Activated naive CD8-positive, alpha-beta T cell treated with anti-CD3 and anti-CD28 coated beads, Interleukin-2, amount 50 U/mL, for 16 hours (primary cell): ENCODE measurements at places on chromosomes 1 and 21.

GRCh38 chr1:2110191-2110737, 60.1 kb downstream of the PRKCZ start:
- no peak for DNase-seq

- no peak for DNase-seq
Observed at GRCh38 chr1:47471163-47471562, 33.3 kb downstream of the FOXD2 start.

DNA sequence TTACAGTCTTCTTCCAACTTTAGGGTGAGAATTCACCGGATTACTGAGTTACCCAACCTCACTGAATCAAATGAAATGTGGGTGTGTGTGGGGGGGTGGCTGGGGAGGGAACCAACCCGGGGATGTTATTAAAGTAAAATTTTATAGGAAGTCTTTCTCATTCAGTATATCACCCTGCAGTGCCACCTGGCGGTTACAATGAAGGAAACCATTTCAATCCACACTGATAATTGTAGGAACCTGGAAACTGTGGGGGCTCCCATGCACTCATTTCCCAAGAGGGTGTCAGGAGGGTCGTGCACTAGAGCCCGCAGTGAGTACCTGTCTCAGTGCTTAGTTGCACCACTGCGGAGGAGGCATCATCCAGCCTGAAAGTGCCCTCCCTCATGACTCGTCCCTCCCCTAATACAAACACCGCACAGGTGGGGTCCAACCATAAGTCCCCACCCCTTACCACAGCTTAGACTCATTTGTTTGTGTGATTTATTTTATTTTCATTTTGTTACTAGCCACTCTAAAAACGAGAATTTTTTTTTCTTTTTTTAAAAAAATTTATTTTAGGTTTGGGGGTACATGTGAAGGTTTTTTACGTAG, 29.1 kb upstream of the IGSF5 start:
- no peak for DNase-seq

GRCh38 chr1:43666608-43667007, 16.7 kb downstream of the KDM4A start:
- DNase-seq: no peak

- DNase-seq: no peak
Observed at GRCh38 chr1:86646256-86646655, 58.1 kb upstream of the SH3GLB1 start.

GRCh38 chr1:165564561-165564960, 20.8 kb downstream of the LRRC52 start:
- no peak for DNase-seq

GRCh38 chr1:28887419-28887834, 26.9 kb upstream of the EPB41 start:
- no peak for DNase-seq

DNA sequence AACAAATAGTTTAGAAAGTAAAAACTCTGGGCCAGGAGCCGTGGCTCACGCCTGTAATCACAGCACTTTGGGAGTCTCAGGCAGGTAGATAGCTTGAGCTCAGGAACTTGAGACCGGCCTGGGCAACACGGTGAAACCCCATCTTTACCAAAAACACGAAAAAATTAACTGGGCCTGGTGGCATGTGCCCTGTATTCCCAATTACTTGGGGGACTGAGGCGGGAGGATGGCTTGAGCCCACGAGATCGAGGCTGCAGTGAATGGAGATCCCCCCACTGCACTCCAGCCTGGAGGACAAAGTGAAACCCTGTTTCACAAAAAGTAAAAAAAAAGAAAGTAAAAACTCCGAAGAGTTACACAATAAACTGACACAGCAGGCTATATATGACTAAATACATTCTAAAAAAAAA, 10.6 kb downstream of the CEP170 start:
- DNase-seq: no peak

DNA sequence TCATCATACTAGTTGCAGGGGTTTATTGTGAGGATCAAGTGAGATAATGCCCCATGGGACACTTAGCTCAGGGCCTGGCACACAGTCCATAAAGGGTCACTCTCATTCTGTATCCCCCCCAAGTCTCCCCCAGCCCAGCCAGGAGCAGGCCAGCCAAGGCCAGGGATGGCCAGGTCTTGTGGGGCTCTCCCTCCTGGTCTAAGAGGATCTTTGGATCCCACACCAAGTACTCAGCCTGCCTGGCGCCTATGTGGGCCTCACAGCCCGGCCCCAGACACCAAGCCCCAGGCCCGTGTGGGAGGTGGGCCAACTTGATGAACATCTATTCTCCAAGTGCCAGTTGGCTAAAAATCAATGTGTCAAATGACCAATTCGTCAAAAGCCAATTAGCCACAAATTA, 117.8 kb downstream of the GLIS1 start:
- no peak for DNase-seq

DNA sequence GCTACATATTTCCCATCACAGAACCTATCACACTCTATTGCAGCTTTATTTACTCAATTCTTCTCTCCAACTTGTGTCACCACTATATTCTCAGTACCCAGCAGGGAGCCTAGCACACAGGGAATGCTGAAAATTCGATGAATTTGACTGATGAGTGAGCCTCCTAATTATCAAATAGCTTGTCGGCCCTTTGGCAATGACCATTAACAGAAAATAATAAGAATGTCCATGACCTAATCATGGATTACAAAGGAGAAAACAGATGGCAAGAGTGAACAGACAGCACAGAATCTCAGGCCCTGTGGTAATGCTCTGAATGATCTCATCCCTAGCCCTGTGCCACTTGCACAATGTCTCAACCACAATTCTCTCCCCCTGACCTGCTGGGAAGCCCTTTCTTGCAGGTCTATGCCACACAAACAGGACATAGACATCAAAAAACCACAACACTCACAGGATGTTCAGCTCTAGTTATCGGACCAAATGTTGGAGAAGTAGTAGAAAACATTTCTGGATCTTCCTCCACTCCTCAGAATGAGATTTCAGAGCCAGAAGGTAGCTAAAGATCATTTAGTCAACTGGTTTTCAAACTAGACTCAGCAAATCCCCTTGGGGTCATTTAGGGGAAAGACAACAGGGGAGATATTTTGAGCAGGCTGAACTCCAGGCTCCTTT, 68.4 kb downstream of the LUZP1 start:
- no peak for DNase-seq

- no peak for DNase-seq
Observed at GRCh38 chr1:9573723-9574122, 15.0 kb upstream of the TMEM201 start.

DNA sequence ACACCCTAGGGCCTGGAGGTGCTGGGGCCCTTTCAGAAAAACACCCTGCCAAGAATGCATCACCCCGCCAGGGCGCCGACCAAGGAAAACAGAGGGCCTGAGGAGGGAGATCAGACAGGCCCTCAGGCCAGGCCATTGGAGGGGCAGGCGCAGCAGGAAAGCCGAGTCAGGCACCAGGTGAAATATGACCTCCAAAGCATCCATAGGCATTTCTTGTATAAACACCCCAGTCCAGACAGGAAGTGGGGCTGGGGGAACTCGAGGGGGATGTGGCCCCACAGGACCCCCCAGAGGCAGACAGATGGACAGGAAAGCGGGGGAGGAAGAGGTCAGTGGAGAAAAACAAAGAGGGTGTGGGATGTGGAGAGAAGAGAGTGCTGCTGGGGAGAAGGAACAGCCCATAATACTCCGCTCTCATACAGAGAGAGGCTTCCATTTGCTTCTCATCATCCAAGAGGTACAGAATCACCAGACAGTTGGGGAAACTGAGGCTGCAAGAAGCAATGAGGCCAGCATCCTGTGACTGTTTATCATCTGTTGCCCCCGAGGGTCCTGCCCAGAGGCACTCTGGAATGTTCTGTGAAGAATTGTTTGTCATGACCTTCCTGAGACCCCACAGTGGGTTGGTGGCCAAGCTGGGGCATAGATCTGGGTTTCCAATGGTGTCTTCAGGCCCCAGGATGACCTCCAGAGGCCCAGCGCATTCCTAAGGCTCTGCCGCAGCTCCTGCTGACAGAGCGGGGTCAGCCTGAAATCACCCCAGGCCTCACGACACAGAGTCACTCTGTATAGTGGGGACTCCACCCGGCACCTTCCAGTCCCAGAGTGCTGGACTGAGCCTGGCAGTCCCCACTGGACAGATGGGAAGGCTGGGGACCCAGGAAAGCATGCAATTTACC, 18.0 kb downstream of the TRIM62 start:
- DNase-seq: no peak

DNA sequence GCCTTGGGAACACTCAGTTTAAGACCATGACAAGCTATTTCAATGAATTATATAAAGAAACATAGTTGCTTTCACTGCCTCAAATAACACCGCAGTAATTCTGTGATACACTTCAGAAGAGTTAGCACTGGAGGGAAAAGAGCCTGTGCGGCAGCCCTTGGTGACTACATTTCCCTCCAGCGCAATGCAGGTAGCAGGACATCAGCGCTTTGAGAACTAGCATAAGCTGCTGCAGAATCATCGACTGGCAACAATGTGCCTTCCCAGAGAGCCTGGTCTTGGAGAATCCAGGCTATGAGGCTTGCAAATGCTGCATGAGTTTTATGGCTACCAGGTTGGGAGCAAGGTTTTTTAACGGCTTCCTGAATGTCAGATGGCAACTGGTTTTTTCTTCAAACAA, 7.5 kb downstream of the NRIP1 start:
- no peak for DNase-seq

GRCh38 chr1:232707142-232707541, 77.2 kb upstream of the SIPA1L2 start:
- no peak for DNase-seq

DNA sequence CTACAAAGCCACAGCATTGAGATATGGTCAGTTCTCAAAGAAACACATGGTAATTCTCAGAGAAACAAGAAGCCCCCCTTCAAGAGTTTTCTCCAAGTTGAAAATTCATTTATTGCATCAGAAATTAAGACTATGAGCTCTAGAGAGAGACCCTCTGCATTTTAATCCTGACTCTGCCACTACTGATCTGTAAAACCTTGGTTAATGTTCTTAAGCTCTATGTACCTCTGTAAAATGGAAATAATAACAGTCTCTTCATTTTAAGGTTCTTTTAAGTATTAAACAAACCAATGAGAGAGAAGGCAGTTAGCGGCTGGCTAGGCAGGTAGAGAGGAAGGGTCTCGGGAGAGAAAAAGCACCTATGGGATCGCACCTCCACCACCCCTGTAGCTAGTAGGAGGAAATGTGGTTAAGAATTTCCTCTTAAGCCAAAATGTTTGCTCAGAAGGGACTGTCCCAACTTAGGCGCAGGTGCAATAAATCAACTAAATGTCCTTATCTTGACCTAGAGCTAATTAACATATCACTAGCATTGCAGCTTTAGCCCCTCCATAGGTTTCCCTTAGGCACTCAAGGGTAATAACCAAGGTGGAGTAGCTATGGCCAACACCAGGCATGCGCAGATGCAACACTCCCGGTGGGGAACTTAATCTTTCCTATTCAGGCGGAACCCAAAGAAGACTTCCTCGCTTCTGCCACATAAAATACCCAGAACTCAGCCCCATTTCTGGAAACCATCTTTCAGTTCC, 1685.4 kb downstream of the MRPL39 start:
- DNase-seq: no peak

- DNase-seq: no peak
Observed at GRCh38 chr21:42757422-42757821, 104.0 kb downstream of the PDE9A start.

DNA sequence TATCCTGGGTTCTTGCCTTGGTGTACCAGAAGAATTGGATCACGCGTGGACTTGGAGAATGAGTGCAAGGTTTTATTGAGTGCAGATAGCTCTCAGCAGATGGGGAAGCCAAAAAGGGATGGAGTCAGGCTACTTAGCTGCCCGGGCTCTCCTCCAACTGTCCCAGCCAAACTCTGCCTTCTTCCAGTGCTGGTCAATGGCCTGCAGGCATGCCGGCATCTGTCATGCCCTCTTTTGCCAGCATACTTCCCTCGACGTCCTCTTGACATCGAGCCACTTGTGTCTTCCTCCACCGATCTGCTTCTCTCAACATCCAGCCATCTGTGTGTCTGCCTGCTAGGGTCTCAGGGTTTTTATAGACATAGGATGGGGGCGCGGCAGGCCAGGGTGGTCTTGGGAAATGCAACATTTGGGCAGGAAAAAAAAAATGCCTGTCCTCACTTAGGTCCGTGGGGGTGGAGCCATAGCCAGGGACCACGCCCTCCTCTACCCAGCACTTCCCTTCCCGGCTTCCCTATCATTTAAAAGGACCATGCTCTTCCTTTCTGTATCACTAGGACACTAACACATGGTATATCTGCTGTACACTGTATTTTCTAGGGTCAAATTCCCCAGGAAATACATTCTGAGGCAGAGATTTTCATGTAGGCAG, 47.0 kb upstream of the BCAR3 start:
- DNase-seq: no peak

GRCh38 chr1:206107168-206107544, 10.0 kb downstream of the AVPR1B start:
- no peak for DNase-seq

- no peak for DNase-seq
Observed at GRCh38 chr1:32890516-32891240, 4.4 kb downstream of the HPCA start.

GRCh38 chr1:164660412-164660772, 101.4 kb downstream of the PBX1 start:
- no peak for DNase-seq

GRCh38 chr1:114033216-114033706, 54.0 kb downstream of the OLFML3 start:
- no peak for DNase-seq

DNA sequence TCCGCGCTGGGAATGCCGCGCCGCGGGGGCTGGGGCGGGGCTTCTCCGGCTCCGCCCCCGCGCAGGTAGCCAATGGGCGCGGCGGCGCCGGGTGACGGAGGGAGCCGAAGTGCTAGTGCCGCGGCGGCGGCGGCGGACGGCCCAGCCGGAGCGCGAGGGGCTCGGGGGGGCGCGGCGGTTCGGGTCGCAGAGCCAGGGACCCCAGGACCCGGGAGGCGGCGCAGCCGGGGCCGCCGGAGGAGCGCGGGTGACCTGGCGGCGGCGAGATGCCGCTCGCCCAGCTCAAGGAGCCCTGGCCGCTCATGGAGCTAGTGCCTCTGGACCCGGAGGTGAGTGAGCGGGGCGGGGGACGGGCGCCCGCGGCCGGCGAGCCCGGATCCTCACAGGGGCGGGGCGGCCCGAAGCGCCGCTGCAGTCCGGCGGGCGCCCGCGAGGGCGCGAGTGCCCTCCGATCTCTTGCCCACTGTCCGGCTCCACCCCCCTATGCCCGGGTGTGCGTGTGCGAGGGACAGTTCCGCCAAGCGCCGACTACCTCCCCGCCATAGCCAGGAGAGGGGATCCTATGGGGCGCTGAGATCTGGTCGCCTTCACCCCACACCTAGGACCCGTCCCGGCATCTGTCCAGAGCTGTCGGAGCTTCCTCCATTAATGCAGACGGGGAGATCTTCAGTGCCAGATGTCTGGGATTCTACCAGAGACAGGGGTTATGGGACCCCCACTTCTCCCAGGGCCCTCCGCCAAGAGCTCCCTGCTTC, at the start of gene RPS6KA1:
Gene RPS6KA1 (plus strand): TSS at position 107 of the 755 bp plus-strand sequence. CDS start 160 bp downstream, at position 267.
- DNase-seq: no peak

DNA sequence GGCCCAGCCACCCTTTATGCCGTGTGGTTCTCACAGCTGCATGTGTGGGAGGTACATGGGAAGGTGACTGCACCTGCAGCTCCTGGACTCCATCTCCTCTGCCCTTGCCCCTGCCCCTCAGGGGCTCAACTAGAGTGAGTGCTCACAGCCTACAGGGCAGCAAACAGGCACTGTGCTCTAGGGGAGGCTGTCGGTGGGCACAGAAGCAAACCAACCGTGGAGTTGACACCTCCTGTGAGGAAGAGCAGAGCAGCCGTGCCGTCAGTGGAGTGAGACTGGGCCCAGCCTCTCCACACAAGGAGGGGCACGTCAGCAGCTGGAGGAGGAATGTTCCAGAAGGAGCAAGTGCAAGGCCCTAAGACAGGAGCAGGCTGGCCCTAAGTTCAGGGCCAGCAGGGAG, 32.7 kb downstream of the BMP8A start:
- DNase-seq: no peak

- no peak for DNase-seq
Observed at GRCh38 chr1:175090780-175091179, 23.1 kb downstream of the TNN start.
